Foreskin fibroblast (primary cell): ENCODE measurements at places on chromosomes 12 and 14.

DNA sequence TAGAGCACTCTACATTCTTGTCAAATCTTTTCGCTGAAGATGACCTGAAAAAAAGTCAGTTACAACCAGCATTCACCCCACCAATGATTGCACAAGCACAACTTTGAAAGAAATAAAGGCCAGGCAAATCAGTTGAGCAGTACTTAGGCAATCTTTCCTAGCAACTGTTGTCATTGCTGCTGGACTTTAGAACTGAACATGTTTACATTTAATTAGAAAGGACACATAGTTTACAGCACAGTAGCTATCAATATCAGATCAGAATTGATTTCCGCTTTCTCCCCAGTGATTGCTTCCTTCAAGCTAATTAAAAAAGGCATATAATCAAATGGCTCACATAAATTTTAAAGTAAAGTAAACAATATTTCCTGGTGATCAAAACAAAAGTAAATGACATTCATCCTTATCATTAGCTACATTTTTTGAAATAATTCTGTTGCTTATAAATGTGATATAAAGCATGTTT lies 128.4 kb downstream of the FOXA1 start:
- DNase-seq = no peak

DNA sequence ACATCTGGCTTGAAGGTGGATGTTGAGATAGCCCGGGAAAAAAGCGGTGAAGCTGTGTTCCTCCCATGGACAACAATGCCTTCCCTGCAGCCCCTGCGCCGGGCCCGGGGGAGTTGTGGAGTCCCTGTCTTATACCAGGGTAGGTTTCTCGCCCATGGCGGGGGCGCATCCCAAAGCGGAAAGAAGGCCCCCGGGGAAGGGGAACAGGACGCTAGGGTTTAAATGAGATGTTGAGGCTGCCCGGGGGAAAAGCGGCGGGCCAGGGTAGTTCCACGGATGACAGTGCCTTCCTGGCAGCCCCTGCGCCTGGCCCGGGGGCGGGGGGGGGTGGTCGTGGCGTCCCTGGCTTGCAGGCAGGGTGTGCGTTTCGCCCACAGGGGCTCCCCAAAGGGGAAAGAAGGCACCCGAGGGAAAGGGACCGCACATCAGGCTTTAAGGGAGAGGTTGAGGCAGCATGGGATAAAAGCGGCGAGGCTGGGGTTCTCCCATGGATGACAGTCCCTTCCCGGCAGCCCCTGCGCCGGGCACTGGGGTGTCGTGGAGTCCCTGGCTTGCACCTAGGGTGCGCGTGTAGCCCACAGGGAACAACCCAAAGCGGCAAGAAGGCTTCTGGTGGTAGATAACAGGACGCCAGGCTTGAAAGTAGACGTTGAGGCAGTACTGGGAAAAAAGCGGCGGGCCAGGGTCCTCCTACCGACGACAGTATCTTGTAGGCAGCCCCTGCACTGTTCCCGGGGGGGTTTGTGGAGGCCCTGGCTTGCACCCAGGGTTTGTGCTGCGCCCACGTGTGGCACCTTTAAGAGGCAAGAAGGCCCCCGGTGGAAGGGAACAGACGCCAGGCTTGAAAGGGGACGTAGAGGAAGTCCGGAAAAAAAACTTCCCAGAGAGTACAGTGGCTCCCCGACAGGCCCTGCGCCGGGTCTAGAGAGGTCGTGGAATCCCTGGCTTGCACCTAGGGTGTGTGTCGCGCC lies 160.8 kb upstream of the ALG10B start:
- no peak for DNase-seq

GRCh38 chr14:90681929-90682328 lies 134.3 kb downstream of the TTC7B start:
- DNase-seq = no peak

DNA sequence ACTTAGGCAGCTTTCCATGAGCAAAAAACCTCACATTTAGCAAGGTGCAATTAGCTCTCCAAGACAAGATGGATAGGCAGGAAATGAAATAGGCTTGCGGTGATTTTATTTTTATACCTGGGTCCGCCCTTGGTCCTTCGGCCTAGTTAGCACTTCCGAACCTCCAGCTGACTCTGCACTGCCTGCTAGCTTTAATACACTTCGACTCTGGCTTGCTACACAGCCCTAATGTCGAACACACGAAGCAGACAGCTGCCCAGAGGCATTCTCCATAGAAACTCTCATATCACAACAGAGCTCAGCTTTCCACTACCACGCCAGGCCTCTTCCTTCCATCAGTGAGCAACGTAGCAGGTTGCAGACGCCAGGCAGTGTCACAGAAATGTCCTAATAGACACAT lies 688.0 kb downstream of the VRK1 start:
- no peak for DNase-seq

- peak; percentile 47 for DNase-seq
Measured at GRCh38 chr12:26010293-26010821, 51.9 kb downstream of the RASSF8 start.

DNA sequence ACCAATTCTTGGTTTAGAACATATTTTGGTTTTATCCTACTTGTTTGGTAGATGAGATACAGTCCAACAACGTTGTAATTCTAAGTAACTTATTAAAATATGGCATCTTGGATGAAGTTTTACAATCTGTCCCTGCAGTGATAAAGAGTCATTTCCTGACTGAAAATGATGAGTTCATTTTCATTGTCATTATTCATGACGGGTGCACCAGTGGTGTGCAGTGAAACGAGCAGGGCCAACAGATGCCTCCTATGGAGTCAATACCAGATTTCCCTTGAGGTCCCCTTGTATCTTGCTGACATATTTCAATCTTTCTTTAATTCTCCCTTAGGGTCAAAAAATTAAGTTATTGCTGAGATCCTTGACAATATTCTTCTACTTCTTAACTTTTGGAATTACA lies 438.5 kb downstream of the LRIG3 start:
- DNase-seq = no peak

GRCh38 chr12:6626654-6627283 lies 9.0 kb downstream of the LPAR5 start:
- no peak for DNase-seq

GRCh38 chr14:53384073-53384472 lies 230.9 kb upstream of the DDHD1 start:
- DNase-seq = no peak

GRCh38 chr12:47700263-47700662 lies 5.6 kb downstream of the RPAP3 start:
- no peak for DNase-seq

GRCh38 chr14:105013150-105013785 lies 7.6 kb downstream of the CDCA4 start:
- DNase-seq = no peak

DNA sequence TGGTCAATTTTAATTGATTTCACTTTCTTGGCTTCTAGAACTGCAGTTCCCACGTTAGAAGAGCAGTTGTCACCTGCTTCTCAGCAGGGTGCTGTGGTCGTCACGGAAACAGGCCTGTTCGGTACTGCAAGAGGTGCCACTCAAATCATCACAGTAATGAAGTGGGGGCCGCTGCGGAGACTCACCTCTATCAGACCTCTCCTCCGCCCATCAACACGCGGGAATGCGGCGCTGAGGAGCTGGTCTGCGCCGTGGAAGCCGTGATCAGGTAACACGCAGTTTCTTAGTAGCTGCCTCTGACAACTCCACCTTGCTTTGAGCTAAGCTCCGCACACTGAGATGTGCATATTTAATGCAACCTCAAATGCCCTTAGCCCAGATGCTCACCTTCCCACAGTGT lies 107.2 kb downstream of the UNC79 start:
- no peak for DNase-seq
